ENCODE measurements at places on chromosomes 6 and 20.
A peak's percentile ranks its signal among the peaks of the same experiment; 100 is the strongest.

- peak; percentile 82 for DNase-seq
These were observed 47.1 kb upstream of the ENTPD6 start for GRCh38 chr20:25148181-25148981.

GRCh38 chr6:111602481-111603011 is 3.1 kb downstream of the TRAF3IP2 start:
- DNase-seq: peak; percentile 50

GRCh38 chr6:136920216-136920615 is 1.9 kb upstream of the SLC35D3 start:
- peak; percentile 8 for DNase-seq

DNA sequence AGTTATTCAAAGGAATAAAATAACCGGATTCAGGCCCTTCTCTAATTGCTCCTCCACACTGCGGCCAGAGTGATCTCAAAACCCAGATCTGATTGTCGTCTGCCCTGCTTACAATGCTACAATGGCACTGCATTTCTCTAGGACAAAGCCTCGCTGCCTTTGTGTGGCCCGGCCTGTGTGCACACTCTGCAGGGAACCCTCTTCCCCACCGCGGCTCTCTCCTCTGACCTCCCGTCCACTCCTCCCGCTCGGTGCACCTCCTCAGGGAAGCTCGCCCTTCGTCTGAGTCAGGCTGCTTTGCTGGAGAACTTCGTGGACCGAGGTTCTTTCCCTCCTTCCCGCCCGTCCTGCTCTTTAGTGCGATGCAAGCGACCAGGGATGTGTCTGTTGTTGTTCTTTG is 101.6 kb upstream of the SNX9 start:
- no peak for DNase-seq

- DNase-seq: peak; percentile 56
These were observed 119.7 kb downstream of the ADGRG6 start for GRCh38 chr6:142421285-142422117.

- peak; percentile 29 for DNase-seq
These were observed 24.7 kb downstream of the TBC1D7 start for GRCh38 chr6:13303668-13304017.

- DNase-seq: no peak
These were observed at the start of gene CGA for GRCh38 chr6:87095087-87095509. CGA (minus strand) TSS chr6:87095106; CDS start chr6:87088200, 6,906 bp downstream.

GRCh38 chr6:12203001-12203400 is 87.2 kb upstream of the EDN1 start:
- no peak for DNase-seq

DNA sequence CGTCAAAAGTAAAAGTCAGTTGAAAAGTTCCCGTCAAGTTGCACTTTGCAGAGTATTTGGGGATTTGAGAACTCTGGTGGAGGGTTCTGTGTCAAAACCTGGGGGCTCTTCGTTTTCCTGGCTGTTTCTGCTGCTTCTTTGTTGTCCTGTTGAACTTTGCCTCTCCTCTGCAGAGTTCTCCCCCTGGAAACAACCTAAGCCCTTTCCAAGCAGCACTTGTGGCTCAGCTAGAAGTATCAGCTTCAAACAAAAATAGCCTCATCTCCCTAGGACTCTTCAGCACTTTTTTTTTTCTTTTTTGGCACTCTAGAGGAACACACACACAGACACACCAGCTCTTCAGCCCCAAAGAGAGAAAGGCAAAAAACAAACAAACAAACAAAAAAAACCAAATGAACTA is at the start of gene TRDN:
Gene TRDN (minus strand): TSS at position 169 of the 400 bp plus-strand sequence. CDS start 175 bp downstream, outside the sequence.
- DNase-seq: no peak

DNA sequence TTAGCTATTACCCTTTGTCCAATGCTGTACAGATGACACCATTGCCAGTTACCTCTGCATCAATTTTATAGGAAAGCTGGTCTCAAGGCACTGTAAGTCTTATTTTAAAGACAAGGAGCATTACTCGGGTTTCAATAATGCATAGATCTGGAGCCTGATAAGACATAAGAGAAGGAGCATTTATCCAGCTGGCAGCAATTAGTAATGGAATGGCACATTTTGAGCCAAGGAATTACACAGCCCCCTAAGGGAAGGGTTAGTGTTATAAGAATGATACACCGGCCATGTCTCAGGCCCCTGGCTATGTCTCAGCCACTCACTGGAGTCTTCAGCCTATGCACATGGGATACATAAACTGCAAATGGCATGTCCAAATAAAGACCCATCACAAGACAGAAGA is 23.1 kb upstream of the TMEM242 start:
- peak; percentile 25 for DNase-seq

DNA sequence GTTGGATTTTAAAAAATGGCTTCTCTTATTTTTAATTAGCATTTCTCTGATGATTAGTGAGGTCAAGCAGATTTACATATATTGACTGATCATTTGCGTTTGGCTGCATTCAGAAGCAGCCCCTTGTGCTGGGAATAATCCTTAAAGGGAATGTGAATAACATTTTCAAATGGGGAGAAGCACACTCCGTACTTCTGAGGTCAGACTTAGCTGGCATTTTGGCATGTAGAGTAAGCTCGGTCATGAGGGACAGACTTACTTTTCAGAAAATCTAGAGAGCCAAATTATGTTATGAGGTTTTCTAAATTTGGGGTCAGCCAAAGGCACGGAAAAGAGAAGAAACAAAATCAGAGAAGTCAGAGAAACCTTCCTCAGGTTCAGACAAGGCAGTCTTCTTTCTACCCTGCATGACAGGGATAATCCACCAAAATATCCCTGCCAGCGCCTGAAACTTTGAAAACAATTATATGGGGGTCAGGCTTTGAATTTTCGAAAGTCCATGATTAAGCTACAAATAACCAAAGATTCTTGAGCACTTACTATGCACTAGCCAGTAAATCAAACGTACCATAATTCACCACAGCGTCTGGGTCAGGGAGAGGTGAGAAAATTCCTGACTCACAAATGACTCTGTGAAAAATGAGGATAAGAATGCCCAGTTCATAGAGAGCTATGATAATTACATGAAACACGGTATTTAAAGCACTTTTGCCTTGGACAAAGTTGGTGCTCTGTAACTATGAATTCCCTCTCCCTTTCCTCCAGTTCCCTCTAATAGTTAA is 44.9 kb downstream of the ADAT2 start:
- DNase-seq: peak; percentile 88

DNA sequence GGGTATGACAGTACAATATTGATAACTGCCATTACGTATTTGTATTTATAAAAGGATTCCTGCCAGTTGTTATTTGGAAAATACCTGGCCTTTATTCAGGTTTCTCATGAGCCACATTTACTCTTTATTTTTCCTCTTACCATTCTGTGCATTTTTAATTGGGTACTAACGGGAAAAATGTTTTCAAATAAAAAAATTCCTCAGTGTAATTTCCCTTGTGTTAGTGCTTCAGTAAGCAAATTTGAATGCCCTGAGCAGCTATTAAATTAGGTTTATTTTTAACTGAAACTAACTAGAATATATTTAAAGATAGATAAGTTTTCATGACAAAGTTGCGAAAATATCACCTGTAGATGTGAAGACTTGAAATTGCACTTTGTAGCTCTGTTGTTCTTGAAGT is 146.0 kb downstream of the PTCHD4 start:
- no peak for DNase-seq

DNA sequence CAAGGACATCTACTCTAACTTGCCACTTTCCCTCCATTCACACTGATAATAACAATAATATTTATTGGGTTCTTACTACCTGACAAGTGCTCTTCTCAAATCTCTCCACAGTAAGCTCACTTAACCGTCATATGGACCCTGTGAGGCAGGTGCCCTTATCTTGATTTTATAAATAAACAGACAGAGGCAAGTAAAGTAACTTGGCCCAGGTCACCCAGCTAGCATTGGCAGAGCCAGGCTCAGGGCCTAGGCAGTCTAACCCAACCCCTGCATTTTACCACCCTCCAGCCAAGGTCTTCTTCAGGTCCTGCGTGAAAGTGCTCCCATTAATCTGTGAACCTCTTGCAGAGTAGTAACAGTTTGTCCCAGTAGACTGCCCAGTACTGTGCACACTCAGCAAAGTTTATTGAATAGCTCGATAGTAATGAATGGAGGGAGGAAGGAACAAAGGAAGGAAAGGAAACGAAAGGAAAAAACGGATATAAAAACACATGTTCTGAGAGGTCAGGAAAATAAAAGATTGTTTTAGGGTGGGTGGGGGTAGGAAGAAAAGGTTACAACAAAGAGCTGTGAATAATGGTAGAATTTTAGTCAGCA is 17.0 kb upstream of the STX11 start:
- no peak for DNase-seq

GRCh38 chr20:19996917-19997316 is 20.2 kb upstream of the NAA20 start:
- no peak for DNase-seq

GRCh38 chr6:161273274-161273751 is 548 bp downstream of the AGPAT4 start:
- DNase-seq: peak; percentile 74

GRCh38 chr6:170371588-170371987 is 65.0 kb downstream of the FAM120B start:
- no peak for DNase-seq

GRCh38 chr6:93749191-93749590 is 329.8 kb upstream of the EPHA7 start:
- no peak for DNase-seq

DNA sequence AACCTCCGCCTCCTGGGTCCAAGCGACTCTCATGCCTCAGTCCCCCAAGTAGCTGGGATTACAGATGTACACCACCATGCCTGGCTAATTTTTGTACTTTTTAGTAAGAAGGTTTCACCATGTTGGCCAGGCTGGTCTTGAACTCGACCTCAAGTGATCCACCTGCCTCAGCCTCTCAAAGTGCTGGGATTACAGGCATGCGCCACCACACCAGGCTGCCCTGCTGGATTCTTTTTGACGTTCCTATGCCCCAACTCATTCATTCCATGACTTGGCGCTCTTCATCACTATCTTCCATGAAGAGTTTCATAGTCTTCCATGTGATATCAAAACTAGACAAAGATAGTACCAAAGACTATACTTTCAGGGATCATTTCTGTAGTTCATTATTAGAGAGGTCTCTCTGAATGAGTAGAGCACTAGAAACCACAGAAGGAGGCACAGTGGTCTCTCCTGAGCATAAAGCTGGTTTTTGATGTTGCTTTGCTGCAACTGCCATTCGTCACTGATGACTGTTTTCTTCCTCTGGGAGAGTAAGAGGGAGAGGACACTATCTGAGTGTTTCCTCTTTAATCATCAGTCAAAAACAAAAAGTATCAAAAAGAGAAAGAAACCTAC is 23.5 kb downstream of the DNAAF9 start:
- DNase-seq: no peak

DNA sequence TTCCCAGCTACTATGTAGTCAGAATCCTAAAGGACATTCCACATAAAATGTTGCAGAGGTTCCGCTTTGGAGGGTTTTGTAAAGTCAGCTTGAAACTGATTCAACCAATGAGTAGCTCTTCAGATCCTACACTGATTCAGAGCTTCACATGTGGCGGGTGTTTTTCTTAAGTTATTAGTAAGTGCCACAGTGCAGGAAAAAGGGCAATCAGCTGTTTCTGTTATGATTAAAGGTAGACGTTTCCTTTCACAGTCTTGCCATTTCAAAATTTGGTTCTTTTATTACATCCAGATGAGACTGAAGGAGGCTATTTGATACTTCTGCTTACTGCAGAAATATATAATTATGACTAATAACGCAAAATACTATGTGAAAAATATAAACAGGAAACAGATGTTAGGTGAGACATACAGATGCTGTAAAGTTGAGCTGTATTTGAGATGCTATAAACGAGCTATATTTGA is 443.9 kb downstream of the CDKAL1 start:
- peak; percentile 83 for DNase-seq

GRCh38 chr6:147642458-147642857 is 134.0 kb downstream of the SAMD5 start:
- DNase-seq: peak; percentile 1

DNA sequence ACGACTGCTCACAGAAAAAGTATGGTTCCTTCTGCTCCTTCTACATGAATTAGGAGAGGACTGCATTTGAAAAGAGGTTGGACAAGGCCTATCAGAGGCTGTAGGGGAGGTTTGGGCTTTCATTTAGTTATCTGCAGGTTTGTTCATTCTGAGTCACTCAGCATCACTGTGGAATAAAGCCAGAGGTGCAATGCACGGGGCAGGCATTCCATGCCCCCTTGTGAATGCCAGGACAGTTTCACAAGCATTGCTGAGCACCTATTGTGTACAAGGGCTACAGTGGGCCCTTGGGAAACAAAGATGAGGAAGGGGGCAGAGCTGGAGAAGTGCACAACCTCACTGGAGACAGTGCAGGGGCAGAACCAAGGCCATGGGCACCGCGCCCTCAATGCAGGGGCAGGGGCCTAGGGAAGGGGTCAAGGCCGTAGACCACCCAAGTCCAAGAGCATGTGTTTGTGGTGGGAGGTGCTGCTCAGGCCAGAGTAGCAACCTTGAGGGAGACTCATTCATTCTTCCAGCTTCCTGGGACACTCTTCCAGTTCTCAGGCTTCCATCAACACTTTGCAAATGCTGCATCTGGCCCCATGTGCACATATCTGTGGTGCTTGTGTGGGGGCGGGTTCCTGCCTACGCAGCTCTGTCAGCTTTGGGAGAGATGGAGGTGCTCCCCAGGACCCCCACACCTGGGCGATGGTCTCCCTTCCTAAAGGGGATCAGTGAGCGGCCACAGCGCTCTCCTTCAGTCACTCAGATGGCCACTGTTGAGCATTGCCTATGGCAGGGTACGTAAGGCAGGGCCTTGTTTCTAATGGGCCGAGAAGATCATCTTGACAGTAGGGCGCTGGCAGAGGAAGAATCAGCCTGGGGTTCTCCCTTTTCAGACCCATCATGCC is 204.5 kb downstream of the SYNDIG1 start:
- DNase-seq: peak; percentile 75

- peak; percentile 39 for DNase-seq
These were observed at the start of gene HS3ST5 for GRCh38 chr6:114342826-114343781. HS3ST5 (minus strand) TSS chr6:114343023; CDS start chr6:114062845, 280,178 bp downstream.

GRCh38 chr6:147970970-147971369 is 371.7 kb upstream of the SASH1 start:
- DNase-seq: no peak

DNA sequence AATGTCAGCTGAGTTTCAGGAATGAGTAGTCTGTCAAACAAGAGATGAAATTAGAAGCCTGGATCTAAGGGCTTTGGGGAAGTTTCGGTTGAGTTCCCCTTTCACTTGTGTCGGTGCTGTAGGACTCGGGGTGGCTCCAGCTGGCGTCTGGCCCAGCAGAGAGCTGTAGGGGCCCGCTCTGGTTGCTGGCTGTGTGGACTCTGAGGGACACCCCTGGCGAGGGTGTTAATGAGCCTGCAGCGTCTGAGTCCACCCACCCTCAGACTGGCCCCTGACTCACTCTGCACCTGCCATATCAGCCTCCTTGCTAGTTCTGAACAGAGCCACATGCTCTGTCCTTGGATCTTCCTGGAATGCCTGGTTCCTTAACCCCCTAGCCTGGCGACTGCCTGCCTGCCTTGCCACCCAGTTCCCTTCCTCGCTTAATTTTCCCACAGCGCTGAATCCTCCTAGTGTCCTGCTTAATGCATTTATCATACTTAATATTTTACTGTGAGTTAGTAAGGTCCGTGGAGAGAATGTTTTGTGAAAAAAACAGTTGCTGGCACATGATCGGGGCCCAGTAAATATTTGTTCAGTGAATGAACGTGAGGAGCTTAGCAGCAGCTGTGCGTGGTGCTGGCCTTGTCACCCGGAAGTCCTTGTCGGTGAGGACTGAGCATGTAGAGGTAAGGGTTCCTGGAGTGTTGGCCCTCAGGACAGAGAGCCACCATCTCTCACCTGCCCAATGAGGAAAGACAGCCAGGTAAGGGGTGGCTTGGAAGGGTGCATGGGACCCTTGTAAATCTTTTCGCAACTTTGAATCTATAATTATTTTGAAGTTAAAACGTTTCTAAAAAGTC is 1.6 kb downstream of the DNAJC5 start:
- peak; percentile 67 for DNase-seq

Data from GM23248 (cell line).